ENCODE measurements at places on chromosomes 13 and 19.

- no peak for DNase-seq
These were observed 4.1 kb upstream of the TGFBR3L start for GRCh38 chr19:7910321-7911161.

- DNase-seq, result no peak
These were observed 9.9 kb upstream of the C5AR2 start for GRCh38 chr19:47322058-47322457.

DNA sequence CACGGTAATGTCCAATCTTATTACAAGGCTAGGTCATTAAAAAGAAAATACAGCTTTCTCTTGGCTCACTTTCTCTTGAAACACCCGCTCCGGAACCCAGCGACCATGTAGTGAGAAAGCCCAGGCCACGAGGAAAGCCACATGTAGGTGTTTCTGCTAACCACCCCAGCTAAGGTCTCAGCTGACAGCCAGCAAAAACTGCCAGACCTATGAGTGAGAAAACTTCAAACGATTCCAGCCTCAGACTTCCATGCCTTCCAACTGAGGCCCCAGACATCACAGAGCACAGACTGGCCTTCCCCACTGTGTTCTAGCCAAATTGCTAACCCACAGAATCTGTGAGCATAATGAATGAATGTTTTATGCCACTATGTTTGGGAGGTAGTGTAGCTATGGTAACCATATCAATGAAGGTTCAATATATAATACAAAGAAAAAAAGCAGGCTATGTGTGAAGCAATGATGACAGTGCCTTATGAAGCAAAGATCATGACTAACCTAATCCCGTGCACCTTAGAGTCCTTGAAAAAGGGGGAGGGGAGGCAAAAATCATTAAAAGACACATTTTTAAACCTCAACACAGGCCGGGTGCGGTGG is 11.9 kb upstream of the TPTE2 start:
- DNase-seq, result no peak

DNA sequence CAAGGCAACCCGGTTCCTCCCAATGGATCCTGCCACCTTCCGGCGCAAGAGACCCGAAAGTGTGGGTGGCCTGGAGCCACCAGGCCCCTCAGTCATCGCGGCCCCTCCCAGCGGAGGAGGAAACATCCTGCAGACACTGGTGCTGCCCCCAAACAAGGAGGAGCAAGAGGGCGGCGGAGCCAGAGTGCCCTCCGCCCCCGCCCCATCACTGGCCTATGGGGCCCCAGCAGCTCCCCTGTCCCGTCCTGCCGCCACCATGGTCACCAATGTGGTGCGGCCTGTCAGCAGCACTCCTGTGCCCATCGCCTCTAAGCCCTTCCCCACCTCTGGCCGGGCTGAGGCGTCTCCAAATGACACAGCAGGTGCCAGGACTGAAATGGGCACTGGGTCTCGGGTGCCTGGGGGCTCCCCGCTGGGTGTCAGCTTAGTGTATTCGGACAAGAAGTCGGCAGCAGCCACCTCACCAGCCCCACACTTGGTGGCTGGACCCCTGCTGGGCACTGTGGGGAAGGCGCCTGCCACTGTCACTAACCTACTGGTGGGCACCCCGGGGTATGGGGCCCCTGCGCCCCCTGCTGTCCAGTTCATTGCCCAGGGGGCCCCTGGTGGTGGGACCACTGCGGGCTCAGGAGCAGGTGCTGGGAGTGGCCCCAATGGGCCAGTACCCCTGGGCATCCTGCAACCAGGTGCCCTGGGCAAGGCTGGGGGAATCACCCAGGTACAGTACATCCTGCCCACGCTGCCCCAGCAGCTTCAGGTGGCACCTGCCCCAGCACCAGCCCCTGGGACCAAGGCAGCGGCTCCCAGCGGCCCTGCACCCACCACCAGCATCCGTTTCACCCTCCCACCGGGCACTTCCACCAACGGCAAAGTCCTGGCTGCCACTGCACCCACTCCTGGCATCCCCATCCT is 11.2 kb upstream of the PRR19 start:
- peak; percentile 72 for DNase-seq

DNA sequence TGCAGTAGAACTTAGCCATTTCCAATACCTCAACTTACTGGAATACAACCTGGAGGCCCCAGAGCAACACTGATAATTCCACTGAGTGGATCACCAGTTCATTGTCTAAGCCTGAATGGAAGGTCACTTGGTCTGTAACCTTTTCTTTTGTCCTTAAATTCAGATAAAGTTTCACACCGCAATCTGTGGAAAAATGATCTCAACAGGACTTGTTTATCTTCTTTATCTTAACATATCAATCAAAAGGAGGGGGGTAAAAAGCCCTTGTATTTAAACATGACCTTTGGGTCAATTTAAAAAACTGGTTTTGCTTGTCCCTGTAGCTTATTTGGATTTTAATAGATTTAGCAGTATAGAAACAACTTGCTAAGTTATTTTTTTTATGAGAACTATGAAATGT is 21.6 kb downstream of the SAE1 start:
- no peak for DNase-seq

Measured in GM12892 (cell line).